ENCODE measurements at places on chromosomes 6 and 20. TPM values are rescaled to one million over a fixed set of nuclear protein-coding genes. Genes with fewer than 3 reads are reported as not detected.

DNA sequence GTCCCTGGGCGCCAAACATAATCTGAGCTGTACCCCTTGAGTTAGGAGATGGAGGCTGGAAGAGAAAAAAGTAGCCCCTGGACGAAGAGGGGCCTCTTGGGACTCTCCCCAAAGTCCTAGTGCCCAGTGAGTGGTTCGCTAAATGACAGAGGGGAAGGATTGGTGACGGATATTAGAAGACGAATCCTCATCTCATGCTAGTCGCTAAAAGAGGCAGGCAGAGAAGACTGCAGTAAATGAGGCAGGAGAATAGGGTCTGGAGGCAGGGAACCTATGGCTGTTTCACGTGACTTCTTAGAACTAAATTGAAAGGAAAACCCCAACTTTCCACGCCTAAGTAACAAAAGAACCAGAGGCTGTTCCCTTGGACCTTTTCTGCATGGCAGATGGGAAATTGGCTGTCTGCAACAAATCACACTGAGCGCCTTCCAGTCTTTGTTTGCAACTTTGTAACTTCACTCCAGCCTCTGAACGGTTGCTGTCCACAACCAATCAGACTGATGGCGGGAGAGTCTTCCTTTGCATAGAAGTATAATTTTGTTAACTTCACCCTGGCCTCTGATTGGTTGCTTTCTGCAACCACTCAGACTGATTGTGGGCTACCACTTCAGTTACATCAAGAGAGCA, 731 bp upstream of the RBL1 start:
- H3K36me3 ChIP-seq: no peaks in the 10 kb centered on the region
- no peak for DNase-seq
- peaks cover 11% of the 10 kb centered on the region for H3K4me1 ChIP-seq
- no peaks in the 10 kb centered on the region for H3K27me3 ChIP-seq
- H3K27ac ChIP-seq: peak overlapping the region; percentile 97

GRCh38 chr6:157443066-157443800, 62.2 kb downstream of the ZDHHC14 start:
- no peak overlapping the region for H3K4me3 ChIP-seq
- no peaks in the 10 kb centered on the region for H3K27me3 ChIP-seq
- H3K27ac ChIP-seq: no peak overlapping the region
- DNase-seq: no peak
- no peaks in the 10 kb centered on the region for H3K36me3 ChIP-seq

DNA sequence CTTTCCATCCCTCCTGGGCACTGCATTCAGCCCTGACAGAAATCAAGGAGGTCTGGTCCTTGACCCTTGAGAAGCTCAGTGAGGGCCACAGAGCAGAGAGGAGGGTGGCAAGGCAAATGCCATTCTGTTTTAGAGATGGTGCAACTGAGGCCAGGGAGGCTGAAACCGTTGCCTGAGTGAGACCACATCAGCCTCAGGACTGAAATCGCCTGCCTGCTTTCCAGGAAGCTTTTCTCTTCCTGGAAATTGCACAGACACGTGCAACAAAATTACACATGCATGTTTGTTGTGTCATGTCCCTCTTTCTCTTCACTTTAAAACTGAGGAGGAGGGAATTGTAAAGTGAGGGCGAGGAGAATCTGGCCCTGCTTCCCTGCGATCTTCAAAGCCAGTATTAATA, 113.7 kb upstream of the PDE10A start:
- H3K36me3 ChIP-seq: no peaks in the 10 kb centered on the region
- peaks cover 7% of the 10 kb centered on the region for H3K27me3 ChIP-seq
- DNase-seq: no peak
- H3K4me3 ChIP-seq: no peak overlapping the region

DNA sequence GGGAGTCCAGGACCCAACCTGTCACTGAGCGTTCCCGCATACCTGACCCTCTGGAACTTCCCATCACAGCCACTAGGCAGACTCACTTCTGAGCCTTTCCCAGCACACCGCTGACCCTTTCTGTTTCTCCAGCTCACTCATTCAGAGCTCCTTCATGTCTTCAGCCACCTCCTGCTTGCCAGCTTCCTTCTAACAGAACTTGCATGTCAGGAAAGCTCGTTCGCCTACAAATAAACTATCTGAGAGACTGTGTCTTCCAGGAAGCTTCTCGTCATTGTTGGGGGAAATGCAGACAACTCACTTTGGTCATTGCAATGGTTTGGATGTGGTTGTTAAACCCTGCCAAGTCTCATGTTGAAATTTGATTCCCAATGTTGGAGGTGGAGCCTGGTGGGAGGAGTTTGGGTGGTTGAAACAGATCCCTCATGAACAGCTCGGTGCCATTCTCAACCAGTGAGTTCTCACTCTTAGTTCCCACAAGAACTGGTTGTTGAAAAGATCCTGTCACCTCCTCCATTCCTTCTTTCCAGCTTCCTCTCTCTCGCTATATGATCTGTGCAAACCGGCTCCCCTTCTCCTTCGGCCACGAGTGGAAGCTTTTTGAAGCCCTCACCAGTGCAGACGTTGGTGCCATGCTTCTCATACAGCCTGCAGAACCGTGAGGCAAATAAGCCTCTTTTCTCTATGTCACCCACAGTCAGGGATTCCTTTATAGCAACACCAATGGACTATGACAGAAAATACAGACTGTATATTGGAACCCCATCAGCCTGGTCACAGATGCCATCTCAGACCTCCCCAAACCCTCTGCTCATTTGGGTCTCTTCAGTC, 1.4 kb upstream of the MUC21 start:
- no peak for DNase-seq
- H3K27me3 ChIP-seq: peaks cover 42% of the 10 kb centered on the region
- no peak overlapping the region for H3K4me3 ChIP-seq

GRCh38 chr20:5784735-5785134, 34.5 kb downstream of the SHLD1 start:
- no peaks in the 10 kb centered on the region for H3K36me3 ChIP-seq
- H3K27me3 ChIP-seq: no peaks in the 10 kb centered on the region
- no peak overlapping the region for H3K27ac ChIP-seq
- H3K4me1 ChIP-seq: peaks cover 21% of the 10 kb centered on the region

GRCh38 chr6:74284284-74284683, 588.3 kb downstream of the CD109 start:
- no peak for DNase-seq
- H3K4me3 ChIP-seq: no peak overlapping the region
- peaks cover 2% of the 10 kb centered on the region for H3K36me3 ChIP-seq
- H3K27me3 ChIP-seq: no peaks in the 10 kb centered on the region

DNA sequence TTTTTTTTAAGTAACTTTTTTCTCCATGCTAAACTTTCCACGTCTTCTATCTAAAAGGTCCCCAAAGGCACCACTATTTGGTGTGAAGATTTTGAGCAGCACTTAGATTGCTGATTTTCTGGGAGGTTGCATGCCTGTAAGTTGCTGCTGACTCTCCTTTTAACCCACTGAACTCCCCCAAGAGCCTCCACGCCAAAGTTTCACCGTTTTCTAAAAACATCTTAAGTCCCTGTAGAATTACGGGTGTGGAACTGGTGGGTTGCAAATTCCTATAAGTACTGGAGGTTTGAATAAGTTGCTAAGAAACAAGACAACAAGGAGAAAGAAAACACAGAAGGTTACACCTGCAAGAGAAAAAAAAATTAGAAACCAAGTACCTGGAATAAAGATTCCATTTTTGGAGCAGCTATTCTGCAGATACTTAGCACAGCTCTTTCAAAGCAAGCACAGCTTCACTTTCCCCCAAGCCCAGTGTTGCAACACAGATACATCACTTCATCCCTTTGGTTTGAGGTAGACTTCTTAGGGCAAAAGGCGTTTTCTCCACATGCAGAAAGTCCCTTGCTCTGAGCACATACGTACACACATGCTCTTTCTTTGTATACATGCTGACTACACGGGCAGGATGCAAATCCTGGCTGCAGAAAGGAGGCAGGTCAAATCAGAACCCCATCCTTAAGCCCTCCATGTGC, 5.0 kb downstream of the JAG1 start:
- peak overlapping the region; percentile 72 for H3K4me3 ChIP-seq
- peaks cover 57% of the 10 kb centered on the region for H3K36me3 ChIP-seq
- DNase-seq: no peak
- H3K27me3 ChIP-seq: no peaks in the 10 kb centered on the region
- H3K4me1 ChIP-seq: peaks cover 66% of the 10 kb centered on the region

GRCh38 chr20:22740829-22741228, 156.5 kb upstream of the FOXA2 start:
- DNase-seq: no peak
- H3K4me1 ChIP-seq: peaks cover 8% of the 10 kb centered on the region
- no peaks in the 10 kb centered on the region for H3K36me3 ChIP-seq
- H3K4me3 ChIP-seq: no peak overlapping the region
- H3K27ac ChIP-seq: no peak overlapping the region
- no peaks in the 10 kb centered on the region for H3K27me3 ChIP-seq

- H3K4me1 ChIP-seq: peaks cover 21% of the 10 kb centered on the region
- H3K27ac ChIP-seq: peak overlapping the region; percentile 48
- no peak for DNase-seq
- H3K27me3 ChIP-seq: no peaks in the 10 kb centered on the region
- peaks cover 37% of the 10 kb centered on the region for H3K36me3 ChIP-seq
Observed at GRCh38 chr6:32842690-32843089, 1.2 kb downstream of the PSMB8 start.

GRCh38 chr6:131295081-131295480, 159.8 kb downstream of the AKAP7 start:
- H3K4me3 ChIP-seq: no peak overlapping the region
- H3K27ac ChIP-seq: no peak overlapping the region
- no peak for DNase-seq
- peaks cover 5% of the 10 kb centered on the region for H3K27me3 ChIP-seq
- H3K4me1 ChIP-seq: peaks cover 13% of the 10 kb centered on the region

DNA sequence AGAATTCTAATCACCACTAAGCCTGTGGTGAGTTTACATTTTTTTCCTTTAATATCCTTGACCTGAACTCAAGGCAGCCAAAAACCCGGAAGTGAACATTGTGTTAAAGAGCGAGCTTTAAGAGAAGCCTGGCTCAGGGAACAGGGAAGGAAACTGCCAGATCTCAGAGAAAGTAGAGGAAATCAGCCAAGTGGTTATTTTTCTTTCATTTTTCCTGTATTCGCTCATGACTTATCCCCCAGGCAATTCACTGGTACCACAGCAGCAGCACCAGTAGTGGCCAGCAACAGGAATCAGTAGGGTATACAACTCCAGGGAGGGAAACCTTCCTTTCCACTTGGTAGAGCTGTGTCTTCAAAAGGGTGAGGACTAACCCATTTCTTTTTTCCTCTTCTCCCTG, 89.6 kb upstream of the HMGCLL1 start:
- H3K4me1 ChIP-seq: peaks cover 30% of the 10 kb centered on the region
- no peaks in the 10 kb centered on the region for H3K27me3 ChIP-seq
- DNase-seq: no peak
- H3K36me3 ChIP-seq: peaks cover 4% of the 10 kb centered on the region
- H3K4me3 ChIP-seq: peak overlapping the region; percentile 41
- peak overlapping the region; percentile 77 for H3K27ac ChIP-seq

- DNase-seq: no peak
- no peak overlapping the region for H3K27ac ChIP-seq
- no peaks in the 10 kb centered on the region for H3K36me3 ChIP-seq
- H3K27me3 ChIP-seq: no peaks in the 10 kb centered on the region
- H3K4me3 ChIP-seq: no peak overlapping the region
Observed at GRCh38 chr6:109662192-109662591, 28.8 kb downstream of the AK9 start.

GRCh38 chr6:12369781-12370262, 79.7 kb downstream of the EDN1 start:
- no peak for DNase-seq
- peak overlapping the region; percentile 29 for H3K27ac ChIP-seq
- H3K4me1 ChIP-seq: peaks cover 29% of the 10 kb centered on the region
- H3K36me3 ChIP-seq: no peaks in the 10 kb centered on the region

DNA sequence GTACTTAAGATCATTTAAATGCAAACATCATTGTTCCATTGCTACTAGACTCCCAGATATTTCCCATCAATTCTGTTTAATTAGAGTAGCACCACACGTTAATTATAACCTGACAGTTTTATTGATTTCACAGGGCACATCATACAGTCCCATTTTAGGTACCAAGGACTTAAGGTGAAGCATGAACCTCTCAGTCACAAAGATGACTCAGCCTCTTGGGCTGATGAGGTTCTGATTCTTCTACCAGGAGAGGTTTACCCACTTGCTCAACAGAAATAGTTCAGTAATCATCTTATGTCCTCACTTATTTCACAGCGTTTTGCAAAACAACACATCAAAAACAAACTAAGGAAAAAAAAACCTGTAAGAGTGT, 98.5 kb downstream of the HIVEP2 start:
- H3K4me3 ChIP-seq: peak overlapping the region; percentile 73
- peak overlapping the region; percentile 95 for H3K27ac ChIP-seq
- H3K27me3 ChIP-seq: no peaks in the 10 kb centered on the region
- peaks cover 3% of the 10 kb centered on the region for H3K36me3 ChIP-seq
- peaks cover 97% of the 10 kb centered on the region for H3K4me1 ChIP-seq

- H3K36me3 ChIP-seq: peaks cover 2% of the 10 kb centered on the region
- H3K4me1 ChIP-seq: peaks cover 25% of the 10 kb centered on the region
- peaks cover 84% of the 10 kb centered on the region for H3K27me3 ChIP-seq
Observed at GRCh38 chr20:25084626-25085187, 2.8 kb upstream of the VSX1 start.

DNA sequence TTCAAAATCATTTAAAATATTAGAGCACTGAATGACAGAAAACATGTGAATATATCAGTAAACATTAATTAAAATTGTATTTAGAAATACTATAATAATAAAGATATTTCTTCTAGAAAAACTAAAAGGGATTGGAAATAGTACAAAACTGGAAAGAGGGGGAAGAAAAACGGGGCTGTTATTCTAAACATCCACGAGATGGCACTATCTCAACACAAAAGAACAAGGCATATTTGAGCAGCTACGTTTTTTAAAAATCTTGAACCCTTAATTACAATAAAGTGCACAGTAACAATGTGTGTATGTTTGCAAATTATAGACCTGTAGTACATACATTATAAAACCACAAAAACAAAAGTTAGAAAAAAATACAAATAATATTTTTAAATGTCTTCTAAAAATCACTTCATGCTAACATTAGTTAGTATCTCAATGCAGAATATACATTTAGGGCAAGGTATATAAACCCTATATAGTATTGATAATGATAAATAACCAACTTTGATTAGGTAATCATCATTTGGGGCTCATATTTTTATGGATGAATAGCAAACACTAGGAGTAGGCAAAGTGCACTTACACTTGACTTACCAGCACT, 42.5 kb upstream of the PNISR start:
- H3K27ac ChIP-seq: no peak overlapping the region
- H3K4me1 ChIP-seq: no peaks in the 10 kb centered on the region
- H3K36me3 ChIP-seq: peaks cover 9% of the 10 kb centered on the region
- H3K4me3 ChIP-seq: no peak overlapping the region

DNA sequence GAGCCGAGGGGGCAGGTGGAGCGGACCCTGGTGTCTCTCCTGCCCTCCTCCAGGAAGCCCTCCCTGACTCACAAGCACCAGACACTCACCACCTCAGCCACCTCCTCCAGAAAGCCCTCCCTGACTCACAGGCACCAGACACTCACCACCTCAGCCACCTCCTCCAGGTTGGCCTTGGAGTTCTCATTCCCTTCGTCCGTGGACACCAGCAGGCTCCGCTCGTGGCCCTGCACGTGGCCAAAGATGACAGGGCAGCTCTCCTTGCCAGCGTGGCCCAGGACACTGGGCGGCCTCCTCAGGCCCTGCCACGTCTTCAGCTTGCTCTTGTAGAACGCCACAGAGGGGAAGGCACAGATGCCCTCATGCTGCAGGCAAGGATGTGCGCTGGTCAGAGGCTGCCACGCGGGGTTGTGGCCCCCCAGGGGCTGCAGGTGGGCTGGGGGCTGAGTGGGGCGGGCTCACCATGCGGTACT, 6.4 kb downstream of the FNDC11 start:
- H3K4me1 ChIP-seq: peaks cover 6% of the 10 kb centered on the region
- no peaks in the 10 kb centered on the region for H3K27me3 ChIP-seq
- peaks cover 4% of the 10 kb centered on the region for H3K36me3 ChIP-seq
- no peak overlapping the region for H3K4me3 ChIP-seq

Gene RBM24
- total RNA-seq: 13.2 TPM

Gene SPTLC3
- total RNA-seq: 5.0 TPM

Gene TMEM170B
- 3.7 TPM for total RNA-seq

Gene SRSF12
- total RNA-seq: 3.7 TPM

Gene KIAA1755
- total RNA-seq: 50.2 TPM

Gene PRL
- not detected for total RNA-seq

Gene LAMP5
- 0.86 TPM for total RNA-seq
